ENCODE measurements at places on chromosomes 3 and 15.

DNA sequence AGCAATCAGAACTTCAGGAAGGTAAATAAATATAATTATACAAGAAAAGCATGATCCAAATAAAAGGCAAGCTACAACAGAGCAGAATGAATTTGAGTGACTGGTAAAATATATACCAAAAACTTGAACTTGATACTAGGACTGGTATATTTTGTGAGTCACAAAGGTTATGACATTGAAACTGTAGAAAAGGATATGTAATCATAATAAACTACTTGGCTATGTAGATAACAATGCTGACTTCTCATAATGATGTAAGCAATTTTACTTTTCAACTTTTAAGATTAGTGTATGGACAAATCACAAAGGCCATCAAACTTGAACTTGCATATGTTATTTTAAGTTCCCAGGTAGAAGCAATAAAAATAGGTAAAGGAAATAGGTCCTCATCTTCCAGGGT is 384.5 kb upstream of the NECTIN3 start:
- no peak for DNase-seq

DNA sequence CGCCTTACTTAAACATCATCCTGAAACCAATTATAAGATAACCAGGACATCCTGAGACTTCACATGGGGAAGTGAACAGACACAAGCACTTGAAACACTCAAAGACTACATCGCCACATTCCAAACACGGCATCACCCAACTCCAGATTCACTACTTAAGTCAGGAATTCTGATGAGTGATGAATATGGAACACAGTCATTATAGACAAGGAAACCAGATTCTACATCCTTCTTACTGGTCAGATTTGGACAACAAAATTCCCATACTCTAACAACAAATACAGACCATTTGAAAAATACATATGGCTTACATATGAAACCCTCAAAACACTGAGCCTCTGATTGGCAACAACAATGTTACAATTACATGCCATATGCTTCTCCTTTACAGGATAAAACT is 13.1 kb upstream of the RBSN start:
- no peak for DNase-seq

DNA sequence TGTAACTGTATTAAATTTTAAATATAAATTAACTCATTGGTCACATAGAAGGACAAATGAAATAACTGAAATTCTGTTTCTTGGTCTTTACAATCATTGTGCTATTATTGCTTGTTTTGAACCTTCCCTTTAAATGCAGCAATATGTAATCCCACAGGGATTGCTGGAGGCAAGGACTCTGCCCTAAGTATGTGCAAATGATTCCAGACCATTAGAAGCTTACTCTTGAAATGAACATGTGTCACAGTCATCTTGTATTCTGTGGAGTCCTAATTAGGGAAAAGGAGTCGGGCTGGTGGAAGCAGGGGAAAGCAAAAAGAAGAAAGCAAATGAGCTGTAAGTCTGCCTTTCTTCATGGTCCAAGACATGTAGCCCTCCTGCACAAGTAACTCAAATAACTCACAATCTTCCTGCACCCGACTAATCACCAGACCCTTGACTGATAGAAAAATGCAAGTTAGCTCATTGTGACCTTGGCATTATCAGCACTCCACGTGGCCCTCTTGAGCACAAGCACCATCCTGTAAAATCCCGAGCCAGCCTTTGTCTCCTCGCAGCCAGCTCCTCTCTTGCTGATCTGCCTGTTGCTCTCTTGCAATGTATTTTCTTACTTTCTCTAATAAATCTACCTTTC is 2.3 kb upstream of the TMPRSS7 start:
- DNase-seq = no peak

DNA sequence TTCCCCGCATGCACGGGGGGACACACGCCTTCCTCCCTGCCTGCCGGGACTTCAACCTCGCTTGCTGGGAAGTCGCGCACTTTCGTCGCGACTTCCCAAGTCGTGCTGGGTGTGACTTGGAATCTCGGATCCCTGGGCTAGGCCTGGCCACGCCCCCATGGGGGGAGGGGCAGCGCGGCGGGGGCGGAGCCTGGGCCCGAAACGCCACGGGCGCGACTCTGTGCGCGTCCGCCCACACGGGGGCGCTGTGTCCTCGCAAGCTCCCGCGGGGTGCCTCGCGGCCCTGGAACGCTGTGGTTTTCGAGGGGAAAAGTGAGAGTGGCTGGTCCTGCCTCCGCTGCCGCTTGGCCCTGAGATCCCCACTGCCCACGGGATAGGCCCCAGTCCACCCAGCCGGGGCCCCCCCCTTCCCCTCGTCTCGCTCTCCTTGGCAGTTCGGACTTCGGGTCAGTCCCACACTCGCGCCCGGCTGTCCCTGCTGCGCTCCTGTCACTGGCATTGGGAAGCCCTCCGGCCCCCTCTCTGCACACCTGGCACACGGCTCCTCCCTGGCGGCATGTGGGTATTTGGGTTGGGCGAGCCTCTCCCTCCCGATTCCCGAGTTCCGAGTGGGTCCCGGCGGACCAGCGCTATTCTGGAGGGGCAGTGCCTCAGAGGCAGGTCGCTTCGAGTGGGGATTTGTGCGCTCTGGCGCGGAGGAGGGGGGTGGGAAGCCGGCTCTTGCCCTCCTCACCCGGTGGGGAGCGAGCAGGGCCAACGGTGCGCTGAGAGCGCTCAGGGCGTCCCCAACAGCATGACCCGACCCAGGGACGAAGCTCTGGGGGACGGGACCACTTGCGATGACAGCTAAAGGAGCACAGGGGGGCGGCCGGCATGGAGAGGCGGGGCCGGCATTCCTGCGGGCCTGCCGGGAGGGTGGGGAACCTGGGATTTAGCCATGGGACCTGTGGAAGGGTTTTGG is 23.6 kb downstream of the SEC61A1 start:
- DNase-seq = peak; percentile 83

- DNase-seq = no peak
Measured at GRCh38 chr3:50876947-50877346, 202.2 kb downstream of the DOCK3 start.

DNA sequence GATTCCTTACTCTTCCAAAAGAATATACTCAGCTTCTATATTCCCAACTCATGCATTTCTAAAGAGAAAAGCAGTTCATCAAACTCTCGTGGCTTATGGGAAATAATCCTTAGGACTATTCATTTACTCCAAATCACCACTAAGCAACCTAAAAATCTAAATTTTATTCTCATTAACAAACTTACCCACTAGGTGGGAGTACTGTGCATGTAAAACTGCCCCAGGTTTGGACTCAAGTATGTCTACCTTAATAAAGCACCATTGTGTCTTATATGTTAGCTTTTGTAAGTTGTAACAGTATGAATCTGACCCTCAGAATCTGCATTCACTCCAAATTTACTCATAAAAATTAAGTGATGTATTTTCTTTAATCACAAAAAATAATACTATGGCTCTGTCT is 25.3 kb downstream of the RAD18 start:
- peak; percentile 50 for DNase-seq

GRCh38 chr15:75928680-75929608 is 25.3 kb downstream of the FBXO22 start:
- DNase-seq = peak; percentile 18

DNA sequence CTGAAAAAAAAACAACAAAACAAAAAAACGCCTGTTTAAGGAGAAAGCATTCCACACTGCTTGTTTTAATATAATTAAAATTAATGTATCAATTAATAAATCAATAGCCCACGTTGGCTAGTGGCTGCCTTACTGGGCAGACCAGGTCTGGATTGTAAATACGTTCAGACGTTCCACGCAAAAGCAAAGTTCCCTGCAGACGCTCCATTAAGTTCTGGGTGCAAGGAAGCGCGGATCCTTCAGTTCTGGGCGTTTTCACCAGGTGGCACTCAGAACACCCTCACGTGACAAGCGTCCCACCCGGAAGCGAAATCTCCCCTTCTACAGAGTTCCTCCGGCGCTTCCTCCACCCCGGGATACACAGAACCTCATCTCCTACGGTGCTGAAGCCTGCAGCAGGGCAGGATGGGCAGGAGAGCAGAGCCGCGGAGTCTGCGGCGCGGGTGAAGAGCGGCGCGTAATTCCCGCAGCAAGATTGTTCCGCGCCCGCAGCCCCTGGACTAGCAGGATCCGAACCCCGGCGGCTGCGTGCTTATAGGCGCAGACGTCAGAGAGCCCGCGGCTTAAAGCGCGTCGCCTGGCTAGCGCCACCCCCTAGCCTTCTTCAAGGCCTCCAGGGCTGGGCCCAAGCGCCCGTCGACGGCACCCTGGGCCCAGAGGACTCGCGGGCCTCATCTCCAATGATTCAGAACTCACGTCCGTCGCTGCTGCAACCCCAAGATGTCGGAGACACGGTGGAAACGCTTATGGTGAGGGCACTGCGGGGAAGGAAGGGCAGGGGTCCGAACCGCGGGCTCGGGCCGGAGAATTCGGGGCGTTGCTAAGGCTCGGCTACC is at the start of gene SLC25A38:
Gene SLC25A38 (plus strand): TSS at position 326 of the 836 bp plus-strand sequence. CDS start 355 bp downstream, at position 681.
- DNase-seq = peak; percentile 83

DNA sequence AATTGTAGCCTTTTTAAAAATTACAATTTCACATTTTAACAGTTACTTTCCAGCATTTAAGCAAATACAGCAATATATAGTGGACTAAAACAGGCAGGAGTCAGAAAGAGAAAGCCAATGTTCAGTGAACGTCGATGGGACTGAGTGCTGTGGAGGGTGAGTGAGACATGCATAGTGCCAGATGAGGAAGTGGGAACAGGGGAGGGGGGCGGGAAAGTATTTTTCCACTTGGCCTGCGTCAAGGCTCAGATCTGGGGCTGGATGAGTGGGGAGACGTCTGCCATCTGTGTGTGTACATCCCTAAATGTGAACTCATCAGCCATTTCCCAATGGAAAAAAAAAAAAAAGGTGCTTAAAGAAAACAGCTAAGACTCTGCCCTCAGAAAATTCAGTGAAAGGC is 19.2 kb upstream of the RAD18 start:
- peak; percentile 65 for DNase-seq

- DNase-seq = no peak
Measured at GRCh38 chr3:123695731-123696640, 111.1 kb upstream of the HACD2 start.

Data from fibroblast of skin of right quadriceps (primary cell).